NCI-H1417 treated with DMSO at 0.1 percent for 48 hours (cell line): ENCODE measurements at places on chromosomes 2 and 18.

- DNase-seq, result no peak
Observed at GRCh38 chr2:147646818-147647468, 197.9 kb upstream of the ACVR2A start.

GRCh38 chr2:11224887-11225286, 69.6 kb downstream of the SLC66A3 start:
- no peak for DNase-seq

- no peak for DNase-seq
Observed at GRCh38 chr2:236661762-236662110, 92.1 kb downstream of the ACKR3 start.

GRCh38 chr2:197985029-197985638, 180.7 kb downstream of the PLCL1 start:
- no peak for DNase-seq

DNA sequence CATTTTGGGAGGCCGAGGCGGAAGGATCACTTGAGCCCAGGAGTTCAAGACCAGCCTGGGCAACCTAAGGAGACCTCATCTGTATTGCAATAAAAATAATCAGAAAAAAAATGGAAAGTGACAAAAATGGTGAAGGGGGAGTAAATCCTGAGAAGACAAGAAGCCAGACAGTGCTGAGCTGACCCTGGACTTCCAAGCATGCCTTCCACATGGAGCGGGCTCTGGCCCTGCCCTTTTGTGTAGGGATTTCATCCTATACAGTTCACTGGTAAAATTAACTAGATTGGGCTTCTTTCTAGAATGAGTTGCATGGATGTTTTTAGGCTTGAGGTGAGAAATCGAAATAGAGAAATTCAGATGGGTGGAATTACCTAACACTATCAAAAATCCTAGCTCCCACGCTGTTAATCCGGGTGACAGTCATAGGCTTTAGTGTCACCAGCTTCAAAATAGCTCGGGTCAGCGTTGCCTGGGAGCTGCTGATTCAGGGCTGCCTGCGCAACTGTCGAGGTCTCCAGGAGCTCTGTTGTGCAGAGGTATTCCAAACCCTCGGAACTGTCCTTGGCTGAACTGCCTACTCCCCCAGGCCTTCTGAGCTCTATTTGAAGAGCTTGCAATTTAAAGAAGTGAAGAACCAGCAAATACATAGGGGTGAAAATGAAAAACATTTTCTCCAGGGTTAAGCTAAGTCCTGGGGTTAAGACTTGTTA, 21.5 kb upstream of the ZNF532 start:
- DNase-seq, result peak; percentile 96

DNA sequence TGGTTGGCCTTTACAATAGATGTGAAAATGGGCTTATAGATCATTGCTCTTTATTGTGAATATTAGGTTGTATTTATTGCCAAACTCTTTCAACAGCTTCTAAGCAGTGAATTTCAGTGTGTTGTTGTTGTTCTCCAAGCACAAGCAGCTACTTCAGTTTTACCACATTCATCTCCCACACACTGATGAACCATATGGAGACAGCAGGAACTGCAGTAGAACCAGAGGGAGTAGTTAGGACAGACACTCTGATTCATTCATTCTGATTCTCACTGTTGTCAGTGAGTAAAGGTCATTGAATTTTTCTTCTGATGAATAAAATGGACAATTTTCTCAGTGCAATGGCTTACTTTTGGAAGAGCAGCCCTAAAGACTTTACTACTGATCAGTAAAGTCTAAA, 40.2 kb downstream of the CCDC74A start:
- no peak for DNase-seq

DNA sequence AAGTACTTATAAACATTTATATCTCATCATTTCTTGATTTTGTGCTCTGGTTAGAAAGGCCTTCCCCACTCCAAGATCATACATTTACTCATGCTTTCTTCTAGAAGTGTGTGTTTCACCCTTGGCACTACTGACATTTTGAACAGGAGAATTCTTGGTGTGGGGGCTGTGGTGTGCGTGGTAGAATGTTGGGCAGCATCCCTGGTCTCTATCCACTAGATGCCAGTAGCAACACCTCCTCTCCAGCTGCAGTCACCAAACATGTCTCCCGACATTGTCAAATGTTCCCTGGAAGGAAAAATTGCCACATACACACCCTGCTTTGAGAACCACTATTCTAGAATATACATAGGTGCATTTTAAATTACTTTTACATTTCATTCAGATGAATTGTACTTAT, 8.7 kb upstream of the TGIF1 start:
- no peak for DNase-seq
